Coronary artery (tissue), 2 donors: ENCODE measurements at places on chromosomes 6 and 20.

DNA sequence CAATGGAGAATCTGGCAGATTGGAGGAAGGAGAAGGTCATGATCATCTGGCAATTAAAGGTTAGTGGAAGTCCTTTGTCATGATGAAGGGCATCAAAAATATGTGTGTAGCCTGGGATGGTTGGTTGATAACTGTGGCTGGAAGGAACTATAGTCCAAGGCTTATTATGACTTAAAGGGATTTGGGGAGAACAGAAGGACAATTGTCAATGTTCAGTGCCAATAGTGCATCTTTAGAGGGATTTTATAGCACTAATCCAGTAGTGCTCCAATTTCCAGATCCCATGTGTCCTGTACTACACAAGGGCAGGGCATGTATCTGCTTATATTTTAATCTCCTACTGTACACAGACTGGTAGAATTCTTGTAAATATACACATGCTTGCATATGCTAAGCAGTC is 5.0 kb upstream of the ZBTB24 start:
- no peak for DNase-seq

GRCh38 chr6:140541288-140541687 is 1166.8 kb upstream of the CITED2 start:
- DNase-seq = no peak

DNA sequence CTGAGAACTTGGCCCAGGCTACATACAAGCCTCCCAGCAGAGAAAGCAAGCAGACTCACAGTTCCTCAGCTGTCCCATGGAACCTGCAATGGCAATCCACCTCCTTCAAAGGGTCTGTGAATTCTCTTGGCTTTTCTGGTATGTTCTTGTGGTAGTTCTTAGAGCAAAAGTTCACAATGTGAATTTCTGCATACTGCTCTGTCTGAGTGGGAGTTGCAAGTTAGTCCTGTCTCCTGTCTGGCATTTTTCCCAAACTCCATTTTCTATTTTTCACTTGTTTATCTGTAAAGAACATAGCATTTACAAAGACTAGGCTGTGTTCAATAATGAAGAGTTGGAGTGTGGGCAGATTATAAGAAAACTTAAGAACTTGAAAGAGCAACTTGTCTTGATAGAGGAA is 269.9 kb downstream of the BCKDHB start:
- no peak for DNase-seq

DNA sequence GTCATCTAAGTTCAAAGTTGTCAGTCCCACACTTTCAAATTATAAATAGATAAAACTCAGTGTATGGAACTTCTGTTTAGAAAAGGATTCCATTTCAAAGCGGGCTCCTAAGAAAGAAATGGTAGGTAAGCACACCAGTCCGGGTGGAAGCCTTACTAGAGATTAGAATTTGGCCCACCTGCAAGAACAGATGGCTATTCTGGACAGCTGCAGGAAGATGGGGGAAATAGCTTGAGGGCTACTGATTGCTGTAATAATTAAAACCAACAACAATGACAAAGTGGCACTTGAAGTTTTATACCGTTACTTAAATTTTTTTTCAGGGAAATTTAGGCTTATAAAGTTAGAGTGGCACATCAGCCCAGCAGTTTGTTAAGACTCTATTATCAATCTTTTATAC is 83.3 kb downstream of the HIVEP2 start:
- no peak for DNase-seq

DNA sequence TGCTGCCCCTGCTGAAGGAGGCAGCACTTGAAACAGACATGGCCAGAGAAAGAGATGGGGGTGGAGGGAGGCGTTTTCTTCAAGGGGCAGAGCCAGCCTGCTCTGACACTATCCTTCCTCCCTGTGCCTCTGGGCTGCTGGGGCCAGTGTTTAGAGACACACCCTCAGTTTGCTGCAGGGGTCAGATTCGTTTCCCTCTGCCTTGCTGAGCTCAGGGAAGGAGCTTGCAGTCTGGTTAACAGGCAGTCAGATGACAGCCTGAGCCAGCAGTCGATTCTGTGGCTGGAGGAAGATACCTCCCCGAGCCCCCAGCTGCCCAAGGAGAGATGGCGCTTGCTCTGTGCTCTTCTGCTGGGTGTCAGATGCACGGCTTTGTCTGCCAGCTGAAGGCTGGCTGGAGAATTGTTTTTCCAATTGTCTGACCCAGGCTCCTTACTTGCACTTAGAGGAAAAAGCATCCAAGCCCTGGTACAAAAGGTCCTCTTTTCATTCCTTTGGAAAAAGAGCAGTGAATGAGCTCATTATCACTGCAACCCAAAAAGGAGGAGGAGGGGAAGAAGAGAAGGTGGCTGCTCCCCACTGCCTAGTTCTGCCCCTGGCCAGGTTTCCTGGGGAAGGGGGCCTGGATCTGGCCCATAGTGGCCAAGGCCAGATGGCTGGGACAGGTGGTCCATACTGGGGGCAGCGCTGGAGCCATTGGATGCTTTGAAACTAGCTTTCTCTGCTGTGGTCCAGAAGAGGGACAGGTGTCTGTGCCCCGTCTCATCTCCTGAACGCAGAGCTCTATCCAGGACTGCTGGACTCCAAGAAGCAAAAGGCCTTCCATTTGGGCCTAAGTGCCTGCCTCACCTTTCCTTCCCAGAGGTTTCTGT is 88.2 kb downstream of the TCP11 start:
- no peak for DNase-seq

- no peak for DNase-seq
These were observed 1239.3 kb upstream of the GJE1 start for GRCh38 chr6:140893432-140893831.

GRCh38 chr6:80690551-80691131 is 584.2 kb downstream of the BCKDHB start:
- DNase-seq = no peak

- peak; percentile 45 for DNase-seq
These were observed 169.6 kb downstream of the MTHFD1L start for GRCh38 chr6:151034825-151035781.

DNA sequence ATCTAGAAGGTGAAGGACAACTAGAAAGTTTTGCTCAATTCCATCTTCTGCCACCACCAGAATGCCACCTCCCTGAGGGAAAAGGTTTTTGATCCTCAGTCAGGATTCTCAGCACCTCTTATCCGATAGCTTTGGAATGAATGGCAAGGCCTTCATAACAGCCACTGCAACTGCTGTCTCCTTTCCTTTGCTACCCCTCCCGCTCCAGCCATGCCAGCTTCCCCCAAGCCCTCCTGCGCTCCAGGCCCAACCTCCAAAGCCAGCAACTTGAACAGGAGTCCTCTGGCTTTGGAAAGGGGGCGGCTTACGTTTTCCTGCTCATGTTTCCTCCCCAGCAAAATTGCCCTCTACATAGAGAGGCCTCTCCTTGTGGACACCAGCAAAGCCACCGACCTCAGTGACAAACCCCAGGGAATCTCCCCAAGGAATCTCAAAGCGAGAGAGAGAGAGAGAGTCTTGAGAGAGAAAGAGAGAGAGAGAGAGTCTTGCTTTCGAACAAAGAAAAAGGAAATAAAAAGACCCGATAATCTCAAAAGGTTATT is 420 bp upstream of the BTN2A1 start:
- DNase-seq = peak; percentile 80

GRCh38 chr6:26328265-26328844 is 36.6 kb upstream of the BTN3A2 start:
- DNase-seq = no peak

- DNase-seq = no peak
These were observed 3.7 kb upstream of the ARID1B start for GRCh38 chr6:156773476-156773875.

GRCh38 chr6:91487696-91488392 is 901.0 kb upstream of the MAP3K7 start:
- DNase-seq = no peak

DNA sequence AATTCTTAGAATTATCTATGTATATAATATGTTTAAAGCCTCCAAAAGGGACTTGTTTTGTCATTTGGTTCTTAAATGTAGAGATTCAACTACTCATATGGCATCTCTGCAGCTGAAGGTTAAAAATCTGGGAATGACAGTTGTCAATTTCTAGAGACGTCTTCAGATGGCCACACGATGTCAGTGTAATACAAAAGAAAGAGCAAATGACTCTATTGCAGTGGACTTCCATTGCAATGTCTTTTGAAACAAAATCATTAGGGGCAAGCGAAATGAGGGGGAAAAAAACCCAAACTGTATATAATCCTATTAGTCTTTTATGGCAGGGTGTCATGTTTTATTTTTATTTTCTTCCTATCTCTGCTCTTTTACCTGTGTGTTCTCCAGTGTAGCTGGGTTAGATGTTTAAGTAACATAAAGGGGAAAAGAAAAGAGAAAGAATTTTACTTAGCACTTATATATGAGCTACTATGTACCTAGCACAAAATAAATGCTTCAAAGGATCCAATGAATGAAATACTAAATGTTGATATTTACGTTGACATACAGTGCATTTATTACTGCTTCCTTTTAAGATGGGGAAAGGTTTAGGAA is 26.2 kb downstream of the CCN2 start:
- DNase-seq = no peak

GRCh38 chr6:13013681-13014503 is 297.3 kb downstream of the PHACTR1 start:
- DNase-seq = no peak

GRCh38 chr20:32807706-32808105 is 12.0 kb upstream of the MAPRE1 start:
- no peak for DNase-seq

GRCh38 chr20:38883981-38884733 is 42.1 kb upstream of the FAM83D start:
- no peak for DNase-seq

- DNase-seq = no peak
These were observed 224.7 kb downstream of the NRN1 start for GRCh38 chr6:5781966-5782556.

DNA sequence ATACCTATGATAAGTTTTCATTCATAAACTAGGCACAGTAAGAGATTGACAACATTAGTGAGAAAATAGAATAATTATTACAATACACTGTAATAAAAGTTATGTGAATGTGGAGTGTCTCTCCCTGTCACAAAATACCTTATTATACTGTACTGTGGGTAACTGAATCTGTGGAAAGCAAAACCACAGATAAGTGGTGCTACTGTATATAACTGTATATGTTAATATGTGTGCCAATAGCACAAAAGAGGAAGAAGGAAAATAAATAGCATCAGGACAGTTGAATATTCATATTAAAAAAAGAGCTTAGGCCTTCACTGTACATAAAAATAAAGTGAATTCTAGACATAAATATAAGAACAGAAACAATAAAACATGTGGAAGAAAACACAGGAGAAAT is 243.5 kb downstream of the CDKAL1 start:
- DNase-seq = no peak

GRCh38 chr6:10425975-10426780 is 11.3 kb upstream of the TFAP2A start:
- DNase-seq = no peak

DNA sequence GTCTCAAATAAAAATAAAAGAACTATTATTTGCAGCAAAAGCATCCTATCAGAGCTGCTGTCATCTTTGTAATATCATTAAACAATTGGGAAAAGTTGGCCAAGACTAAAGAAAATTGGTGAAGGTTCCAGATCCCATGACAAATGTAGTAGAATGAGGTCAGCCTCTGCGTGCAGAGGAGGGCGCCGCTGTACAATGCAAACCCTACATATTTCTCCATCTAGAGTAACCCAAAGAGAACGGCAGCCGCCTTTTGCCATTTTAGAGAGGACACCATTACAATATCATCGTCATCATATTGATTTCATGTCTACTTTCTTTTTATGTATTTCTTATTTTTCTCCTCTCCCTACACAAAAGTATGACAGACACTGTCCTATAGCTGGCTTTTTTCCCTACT is 59.5 kb downstream of the ZMYND8 start:
- DNase-seq = no peak

GRCh38 chr6:130978660-130979396 is 84.2 kb downstream of the EPB41L2 start:
- DNase-seq = no peak

DNA sequence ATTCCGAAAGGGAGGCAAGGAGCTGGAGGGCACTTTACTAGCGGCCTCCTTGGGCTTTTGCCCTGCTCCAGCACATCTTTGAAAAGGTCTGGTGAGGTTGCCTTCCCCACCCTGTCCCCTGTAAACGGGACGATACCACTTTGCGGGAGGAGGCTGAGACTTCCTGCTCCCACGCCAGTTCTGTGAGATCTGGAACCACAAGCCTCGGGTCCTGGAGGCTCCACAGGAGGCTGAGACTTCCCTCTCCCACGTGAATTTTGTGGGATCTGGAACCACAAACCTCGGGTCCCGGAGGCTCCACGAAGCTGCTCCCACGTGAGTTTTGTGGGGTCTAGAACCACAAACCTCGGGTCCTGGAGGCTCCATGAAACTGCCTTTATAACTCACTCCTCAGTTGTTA is 209.3 kb downstream of the DLL1 start:
- peak; percentile 41 for DNase-seq

DNA sequence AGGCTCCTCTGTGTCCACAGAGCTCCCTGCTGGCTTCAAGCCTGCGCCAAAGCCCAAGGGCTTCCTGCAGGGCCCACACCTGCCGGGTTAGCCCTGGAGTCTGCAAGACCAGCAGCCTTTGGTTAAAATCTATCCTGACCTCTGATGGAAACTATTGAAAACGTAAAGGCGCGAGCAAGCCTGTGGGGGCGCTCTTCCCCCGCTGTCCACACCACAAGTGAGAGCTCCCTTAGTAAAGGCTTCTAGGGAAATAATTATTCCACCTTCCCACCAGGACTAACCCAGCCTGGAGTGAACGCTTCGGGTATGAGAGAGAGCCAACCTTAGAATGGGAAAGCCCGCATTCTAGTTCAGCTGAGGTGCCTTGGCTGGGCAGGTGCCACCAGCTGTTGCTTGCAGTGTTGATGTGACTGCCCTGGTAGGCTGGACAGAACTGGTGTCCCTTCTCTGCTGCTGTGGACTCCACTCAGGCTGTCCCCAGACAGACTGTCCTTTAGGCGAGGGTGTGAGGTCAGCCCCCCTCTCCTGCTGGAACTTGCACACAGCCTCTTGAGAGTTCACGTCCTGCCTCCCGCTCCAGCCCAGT is 68.7 kb downstream of the SYTL3 start:
- DNase-seq = no peak

GRCh38 chr20:31811198-31811597 is 8.0 kb upstream of the MYLK2 start:
- DNase-seq = peak; percentile 61

DNA sequence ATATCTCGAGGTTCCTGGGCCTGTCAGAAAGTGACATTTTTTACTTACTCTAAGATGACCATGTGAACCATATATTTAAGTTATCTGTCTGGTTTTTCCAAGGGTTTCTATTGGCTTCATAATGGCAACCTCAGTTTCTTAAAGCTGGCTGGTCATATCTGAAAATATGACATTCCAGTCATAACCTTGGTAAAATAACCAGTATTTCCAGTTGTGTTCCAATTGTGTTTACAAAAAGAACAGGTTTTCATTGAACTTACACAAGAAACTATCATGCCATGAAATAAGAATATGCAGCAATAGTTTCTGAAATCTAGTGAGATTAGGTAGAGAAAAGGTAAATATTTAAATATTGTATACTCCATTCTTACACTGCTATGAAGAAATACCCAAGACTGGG is 61.7 kb upstream of the HMGN3 start:
- DNase-seq = no peak

- DNase-seq = no peak
These were observed 26.1 kb downstream of the NKX2-4 start for GRCh38 chr20:21371193-21371592.
